RCC 7860 (cell line): ENCODE measurements at places on chromosomes 1 and 21.

DNA sequence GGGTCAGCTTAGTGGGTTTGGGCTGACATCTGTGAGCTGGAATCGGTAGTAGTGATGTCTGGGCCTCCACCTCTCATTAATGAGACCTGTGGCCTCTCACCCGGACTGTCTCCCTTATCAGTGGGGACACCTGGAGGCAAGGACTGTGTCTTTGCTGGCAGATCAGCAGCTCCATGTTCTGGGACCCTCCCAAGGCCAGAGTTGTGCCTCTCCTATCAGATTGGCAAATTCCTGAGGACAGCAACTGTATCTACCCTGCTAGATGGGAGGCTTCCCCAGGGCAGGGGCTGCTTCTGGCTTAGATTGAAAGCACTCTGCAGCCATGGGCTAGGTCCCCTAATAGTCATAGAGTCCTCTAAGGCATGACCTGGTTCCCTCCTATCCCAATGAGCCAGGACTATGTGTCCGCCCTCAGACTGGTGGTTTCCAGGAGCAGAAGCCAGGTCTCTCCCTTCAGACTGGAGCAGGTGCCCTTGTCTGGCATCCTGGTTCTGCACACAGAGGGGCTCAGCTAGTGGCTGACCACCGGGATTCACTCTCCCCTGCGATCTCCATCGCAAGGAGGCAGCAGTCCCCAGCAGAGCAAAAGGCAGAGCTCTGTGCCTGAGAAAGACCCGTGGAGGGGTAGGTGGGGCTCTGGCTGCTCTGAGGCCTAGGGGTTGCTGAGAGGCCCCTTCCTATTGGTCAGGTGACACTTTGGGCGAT lies 5.8 kb downstream of the DRAXIN start:
- DNase-seq, result no peak

DNA sequence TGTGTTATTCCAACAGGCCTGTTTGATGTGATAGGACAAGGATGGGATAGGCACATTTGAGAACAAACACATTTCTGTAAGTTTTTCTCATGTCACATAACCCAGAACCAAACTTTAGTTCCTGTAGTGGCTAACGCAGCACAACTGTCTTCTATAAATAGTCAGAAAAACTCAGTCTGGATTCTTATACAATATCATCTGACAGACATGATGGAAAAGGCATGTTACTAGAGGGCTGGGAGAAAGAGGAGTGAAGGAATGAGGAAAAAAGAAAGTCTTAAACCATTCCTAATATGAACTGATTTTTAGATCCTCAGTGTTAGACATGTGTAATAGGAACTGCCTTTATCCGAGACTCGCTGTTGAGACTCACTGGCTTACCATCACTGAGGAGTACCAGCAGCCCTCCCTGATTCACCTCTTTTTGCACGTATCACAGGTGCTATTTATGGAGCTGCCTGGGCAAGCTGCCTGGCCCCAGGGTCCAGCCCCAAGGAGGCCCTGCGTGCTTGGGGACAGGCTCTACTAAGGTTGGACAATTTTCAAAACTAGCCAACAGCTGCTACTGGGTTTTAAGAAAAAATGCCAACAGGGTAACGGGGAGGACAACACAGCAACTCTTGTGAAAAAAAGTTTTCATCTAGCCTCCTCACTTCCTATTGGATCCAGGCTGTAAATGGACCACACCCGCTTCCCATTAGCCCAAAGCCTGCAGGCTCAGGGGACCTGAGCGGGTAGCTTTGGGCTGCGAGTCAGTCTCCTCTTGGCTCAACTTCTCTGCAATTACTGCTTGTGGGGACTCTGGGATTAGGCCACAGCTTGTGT lies 30.7 kb upstream of the SERBP1 start:
- no peak for DNase-seq

GRCh38 chr1:16014509-16015482 lies 3.0 kb downstream of the HSPB7 start:
- no peak for DNase-seq

- DNase-seq, result no peak
Measured at GRCh38 chr1:93159337-93159736, 20.9 kb downstream of the TMED5 start.

GRCh38 chr1:67741121-67741520 lies 56.1 kb downstream of the GADD45A start:
- no peak for DNase-seq

DNA sequence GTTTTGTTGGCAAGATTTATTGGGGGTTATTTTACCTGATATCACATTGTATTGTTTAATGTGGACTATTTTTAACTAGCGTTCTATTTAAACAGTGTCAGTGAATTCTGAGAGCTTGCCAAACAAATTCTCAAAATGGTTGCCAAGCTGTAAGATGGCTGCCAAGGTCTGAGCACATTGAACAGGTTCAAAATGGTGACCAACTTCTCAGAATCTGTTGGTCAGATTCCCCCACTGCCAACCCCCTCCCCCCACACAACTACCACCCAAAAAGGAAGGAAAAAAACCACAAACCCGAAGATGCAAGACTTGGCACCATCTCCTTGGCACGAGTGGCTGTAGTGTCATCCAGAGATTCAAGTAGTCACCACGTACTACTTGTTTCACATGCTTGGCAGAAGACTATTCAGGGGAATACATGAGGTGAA lies 159.1 kb downstream of the NFIA start:
- peak; percentile 44 for DNase-seq

- no peak for DNase-seq
Measured at GRCh38 chr1:201022820-201023516, 546 bp downstream of the KIF21B start.

GRCh38 chr1:179298952-179299351 lies 5.4 kb downstream of the SOAT1 start:
- no peak for DNase-seq

GRCh38 chr1:203526572-203526971 lies 32.6 kb downstream of the OPTC start:
- no peak for DNase-seq

GRCh38 chr1:236685917-236686814 lies at the start of gene ACTN2:
ACTN2 (plus strand) TSS chr1:236686499; CDS start chr1:236686674, 175 bp downstream.
- DNase-seq, result no peak
